ENCODE measurements at places on chromosomes 3 and 15.

DNA sequence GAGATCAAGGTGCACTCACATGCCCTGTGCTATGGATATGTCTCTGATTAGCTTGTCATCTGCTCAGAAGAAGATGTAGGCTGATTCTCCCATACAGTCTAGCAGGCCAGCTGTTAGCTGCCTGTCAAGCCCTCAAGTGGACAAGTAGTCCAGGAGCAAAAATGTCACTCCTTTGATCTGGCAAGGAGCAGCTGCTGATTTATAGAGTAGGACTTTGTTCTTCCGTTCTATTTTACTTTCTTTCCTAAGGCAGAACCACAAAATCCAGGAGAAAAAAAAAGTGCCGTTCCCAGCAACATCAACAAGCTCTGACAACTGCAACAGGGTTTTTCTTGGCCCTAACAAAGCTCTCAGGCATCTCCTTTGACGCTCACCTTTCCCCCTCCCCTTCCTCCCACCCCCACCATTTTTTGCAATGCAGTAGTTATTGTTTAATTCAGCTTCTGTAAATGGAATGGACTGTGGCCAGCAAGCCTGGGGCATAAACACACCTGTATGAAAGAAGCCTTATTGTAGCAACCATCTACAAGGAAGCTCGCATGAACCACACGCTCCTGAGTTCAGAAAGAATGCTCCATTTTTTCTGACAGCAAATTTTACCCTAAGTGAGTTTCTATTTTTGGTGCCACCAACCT lies 196.3 kb downstream of the MEIS2 start:
- no peak for DNase-seq

DNA sequence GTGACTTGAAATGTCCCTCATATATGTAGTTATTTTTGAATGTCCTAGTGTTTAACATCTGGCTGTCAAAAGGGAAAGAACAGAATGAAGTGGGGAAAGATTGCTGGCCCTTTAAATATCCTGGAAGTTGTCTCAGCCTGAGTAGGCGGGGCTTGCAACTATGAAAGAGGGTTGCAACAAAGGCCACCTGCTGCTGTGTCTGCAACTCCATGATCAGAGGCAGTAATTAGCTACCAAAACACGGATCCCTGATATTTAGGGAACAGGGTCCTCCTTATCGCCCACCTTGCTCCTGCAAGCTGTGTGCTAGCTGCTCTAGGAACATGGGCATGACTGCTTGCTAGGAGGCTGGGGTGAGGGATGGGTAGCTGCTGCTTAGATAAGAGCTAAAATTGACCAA lies 100.2 kb upstream of the CFAP20DC start:
- DNase-seq: no peak

- no peak for DNase-seq
Measured at GRCh38 chr3:24316887-24317383, 177.7 kb downstream of the THRB start.

DNA sequence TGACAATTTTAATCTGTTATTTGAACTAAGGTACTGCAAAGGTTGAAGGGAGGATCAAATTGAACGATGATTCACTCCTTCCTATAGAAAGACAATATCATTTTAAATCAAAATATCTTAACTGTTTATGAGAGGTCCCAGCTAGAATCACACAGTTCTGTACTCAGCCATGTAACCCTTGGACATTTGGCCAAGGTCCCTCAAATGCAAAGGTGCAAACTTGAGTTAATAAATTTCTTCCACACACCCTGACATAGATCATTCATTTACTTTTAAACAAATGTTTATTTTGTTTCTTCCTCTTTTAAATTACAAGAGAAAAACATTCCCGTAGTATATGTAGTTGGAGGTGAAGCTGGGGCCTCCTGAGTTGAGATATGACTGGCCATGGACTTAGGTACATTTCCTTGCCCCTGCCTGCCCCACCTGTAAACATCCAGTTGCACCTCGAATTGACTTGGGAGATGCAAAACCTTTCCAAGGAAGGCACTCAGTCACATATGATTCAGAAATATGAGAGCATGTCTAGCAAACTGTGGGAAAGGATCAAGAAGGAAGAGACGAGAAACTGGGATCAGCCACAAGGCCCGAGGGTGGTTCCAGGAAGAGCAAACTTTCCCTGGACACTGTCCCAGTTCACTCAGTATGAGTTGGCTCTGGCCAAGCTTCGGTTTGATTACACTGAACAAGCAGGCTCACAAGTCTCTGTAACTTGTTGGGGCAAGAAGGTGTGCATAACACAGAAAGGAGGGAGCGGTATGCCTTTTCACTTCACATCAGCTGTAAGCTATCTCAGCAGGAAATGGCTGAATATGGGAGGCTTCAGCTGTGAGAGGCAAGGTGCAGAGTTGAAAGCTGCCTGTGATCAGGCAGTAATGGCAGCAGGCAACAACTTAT lies 6.7 kb downstream of the TNFSF10 start:
- no peak for DNase-seq

DNA sequence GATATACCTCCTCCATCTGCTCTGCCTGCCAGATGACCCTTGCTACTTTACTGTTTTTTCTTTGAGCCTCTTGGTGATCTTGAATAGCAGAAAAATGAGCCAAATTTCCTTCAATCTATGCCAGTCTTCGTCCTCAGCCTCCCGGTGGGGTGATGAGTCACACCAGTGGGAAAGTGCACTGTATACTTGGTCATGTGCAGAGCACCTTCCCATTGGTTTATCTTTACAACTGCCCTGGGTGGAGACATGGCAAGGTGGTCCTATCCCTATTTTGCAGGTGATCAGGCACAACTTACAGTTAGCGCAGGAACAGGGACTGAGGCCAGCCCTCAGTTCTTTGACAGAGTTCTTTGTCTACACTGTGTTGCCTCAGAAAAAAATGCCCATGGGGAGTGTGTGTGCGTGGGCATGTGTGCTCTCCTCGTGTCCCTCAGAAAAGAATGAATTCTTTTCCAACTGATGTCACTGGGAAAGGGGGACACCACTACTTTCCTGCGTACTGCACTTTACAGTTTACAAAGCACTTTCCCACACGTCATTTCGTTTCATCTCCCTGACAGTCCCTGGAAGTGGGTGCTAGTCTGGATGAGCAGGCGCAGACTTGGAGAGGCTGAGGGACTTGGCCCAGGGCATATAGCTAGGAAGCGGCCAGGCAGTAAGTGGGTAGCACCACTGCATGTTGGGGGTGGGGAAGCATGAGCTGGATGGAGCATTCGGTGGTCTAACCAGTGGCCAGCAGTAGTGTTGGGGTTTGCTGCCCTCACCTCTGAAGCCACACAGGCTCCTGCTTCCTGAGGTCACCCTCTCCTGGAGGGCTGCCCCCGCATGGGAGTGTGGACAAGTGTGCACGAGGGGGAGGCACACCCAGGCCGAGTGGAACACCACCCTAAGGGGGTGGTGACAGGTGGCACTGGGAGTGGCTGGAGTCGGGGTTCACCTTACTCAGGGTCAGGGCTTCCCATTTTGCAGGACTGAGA lies 24.1 kb downstream of the SMAD3 start:
- no peak for DNase-seq

GRCh38 chr3:140559546-140559945 lies 118.3 kb upstream of the TRIM42 start:
- DNase-seq: no peak

DNA sequence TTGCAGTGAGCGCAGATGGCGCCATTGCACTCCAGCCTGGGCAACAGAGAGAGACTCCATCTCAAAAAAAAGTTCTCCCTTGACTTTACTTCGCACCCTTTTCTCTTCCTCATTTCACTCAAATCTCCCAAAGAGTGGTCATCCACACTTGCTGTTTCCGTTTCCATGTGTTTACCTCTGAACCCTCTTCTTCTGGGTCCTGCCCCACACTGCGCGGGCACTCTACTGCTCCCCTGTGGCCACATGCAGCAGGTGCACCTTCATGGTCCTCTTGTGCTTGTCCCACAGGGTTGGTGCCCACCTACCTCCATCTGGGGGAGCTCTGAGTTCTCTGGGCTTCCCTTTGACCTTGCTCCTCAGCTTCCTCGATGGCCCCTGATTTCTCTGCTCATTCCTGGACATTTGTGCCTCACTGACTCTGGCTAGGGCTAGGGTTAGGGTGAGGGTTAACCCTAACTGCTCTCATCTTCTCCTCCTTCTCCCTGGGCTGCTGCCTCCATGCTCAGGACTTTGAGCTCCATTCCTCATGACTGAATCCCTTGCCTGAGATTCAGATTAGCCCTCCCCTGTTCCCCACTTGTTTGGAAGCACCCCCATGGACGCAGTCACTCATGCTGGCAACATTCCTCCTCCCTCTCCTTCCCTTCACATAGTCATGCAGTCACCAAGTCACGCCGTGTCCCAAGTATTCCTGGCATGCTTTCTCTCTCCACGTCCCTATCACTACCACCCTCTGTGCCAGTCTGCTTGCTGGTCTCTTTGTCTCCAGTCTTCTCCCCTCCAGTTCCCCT lies 26.6 kb upstream of the KY start:
- no peak for DNase-seq

All from stimulated activated CD8-positive, alpha-beta memory T cell treated with anti-CD3 and anti-CD28 coated beads, Interleukin-4, amount 100 ng/mL, for 4 hours (primary cell).